ENCODE measurements at places on chromosomes 5 and 9.
A peak's percentile ranks its signal among the peaks of the same experiment; 100 is the strongest.

DNA sequence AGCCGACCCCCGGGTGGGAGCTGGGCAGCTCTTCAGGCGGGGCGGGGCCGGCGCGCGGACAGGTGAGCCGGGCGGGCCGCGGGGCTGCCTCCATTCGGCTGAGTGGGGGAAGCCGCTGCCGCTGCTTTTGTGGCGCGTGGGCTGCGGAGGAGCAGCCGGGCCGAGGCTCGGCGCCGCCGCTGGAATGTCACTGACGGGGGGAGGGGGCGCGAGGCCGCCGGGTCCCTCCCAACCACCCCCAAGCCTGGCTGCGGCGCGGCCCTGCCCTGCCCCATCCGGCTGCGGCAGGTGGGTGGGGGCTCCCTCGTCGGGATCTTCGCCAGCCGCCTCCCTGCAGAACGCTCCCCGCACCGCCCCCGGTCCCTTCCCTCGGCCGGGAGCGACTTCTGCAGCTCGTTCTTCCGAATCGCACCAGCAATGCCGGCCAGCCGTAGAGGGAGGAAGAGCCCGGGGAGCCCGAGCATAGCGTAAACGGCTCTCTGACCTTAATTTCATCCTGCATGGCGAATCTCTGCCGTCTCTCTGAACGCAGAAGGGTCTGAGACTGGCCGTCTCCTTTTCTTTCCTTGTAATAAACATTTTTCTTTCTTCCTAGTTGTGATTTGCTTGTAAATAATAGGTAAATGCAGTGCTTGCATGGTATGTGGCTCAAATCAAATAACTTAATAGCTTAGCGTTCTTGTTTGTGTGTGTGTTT, 505 bp downstream of the SPTAN1 start:
- DNase-seq: peak; percentile 62

DNA sequence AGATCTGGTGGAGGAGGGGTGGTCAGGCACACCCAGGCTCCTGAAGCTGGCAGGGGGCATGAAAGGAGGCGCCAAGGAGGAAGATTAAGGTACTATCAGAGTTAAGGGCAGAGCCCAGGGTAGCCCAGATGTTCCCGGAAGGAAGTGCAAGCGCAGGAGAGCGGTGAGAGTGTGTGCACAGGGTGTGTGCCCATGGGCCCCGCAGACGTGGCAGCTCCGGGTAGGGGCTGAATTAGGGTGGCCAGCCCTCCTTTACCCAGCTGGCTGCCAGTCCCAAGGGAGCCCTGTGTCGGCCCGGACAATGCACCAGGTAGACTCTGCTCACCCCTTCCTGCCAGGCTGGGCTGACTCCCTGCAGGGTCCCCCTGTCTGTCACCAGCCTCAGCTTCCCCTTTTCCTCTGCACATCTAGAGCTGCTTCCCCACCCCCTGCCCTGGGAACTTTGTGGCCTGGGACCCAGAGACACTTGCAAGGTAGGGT, at the start of gene SMIM33:
Gene SMIM33, plus strand, starts transcription at position 184 of the 480 bp plus-strand sequence. Its CDS starts 118 bp downstream, at position 302.
- DNase-seq: no peak

DNA sequence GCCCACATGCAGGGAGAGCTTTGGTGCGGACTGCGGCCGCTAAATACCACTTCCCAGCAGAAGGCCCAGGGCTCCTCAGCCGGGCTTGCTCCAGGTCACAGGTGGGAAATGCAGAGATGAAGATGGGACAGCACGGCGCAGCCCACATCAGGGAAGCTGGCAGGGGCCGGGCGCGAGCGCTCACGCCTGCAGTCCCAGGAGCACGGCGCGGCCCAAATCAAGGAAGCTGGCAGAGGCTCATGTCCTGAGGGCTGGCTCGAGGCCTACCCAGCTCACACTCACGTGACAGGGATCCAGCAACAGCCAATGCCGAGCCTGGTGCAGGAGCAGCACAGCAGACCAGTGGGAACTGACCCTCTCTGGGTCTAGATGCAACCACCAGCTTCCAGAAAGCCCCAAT, 16.3 kb downstream of the LPCAT1 start:
- DNase-seq: no peak

DNA sequence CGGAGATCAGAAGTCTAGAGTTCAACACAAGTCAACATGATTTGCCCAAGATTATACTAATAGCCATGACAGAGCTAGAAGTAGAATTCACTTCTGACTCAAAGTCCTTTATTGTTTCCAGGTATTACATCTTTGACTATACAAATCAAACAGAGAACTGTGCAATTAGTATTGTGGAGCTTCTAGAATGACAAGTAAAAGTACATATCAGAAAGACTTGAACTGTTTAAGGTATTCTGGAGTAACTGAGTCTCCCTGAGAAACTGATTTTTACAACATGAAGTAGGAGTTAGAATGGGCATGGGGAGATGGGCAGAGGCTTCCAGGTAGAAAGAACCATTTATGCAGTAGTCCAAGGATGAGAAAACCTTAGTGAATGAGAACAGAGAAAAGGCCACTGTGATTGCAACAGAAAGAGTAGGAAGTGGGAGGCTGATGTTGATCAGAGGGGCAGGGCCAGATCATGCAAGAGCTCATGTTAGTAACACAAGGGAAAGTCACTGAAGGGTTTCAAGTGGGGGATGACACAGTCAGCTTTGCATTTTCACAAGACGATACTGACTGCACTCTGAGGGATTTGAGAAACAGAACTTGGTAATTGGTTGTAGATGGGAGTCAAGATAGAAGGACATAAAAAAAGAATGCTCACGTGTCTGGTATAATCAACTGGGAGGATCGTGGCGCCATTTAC, 280.7 kb downstream of the RFX3 start:
- no peak for DNase-seq

- peak; percentile 39 for DNase-seq
These were observed 101.7 kb upstream of the TLX3 start for GRCh38 chr5:171207256-171207847.

DNA sequence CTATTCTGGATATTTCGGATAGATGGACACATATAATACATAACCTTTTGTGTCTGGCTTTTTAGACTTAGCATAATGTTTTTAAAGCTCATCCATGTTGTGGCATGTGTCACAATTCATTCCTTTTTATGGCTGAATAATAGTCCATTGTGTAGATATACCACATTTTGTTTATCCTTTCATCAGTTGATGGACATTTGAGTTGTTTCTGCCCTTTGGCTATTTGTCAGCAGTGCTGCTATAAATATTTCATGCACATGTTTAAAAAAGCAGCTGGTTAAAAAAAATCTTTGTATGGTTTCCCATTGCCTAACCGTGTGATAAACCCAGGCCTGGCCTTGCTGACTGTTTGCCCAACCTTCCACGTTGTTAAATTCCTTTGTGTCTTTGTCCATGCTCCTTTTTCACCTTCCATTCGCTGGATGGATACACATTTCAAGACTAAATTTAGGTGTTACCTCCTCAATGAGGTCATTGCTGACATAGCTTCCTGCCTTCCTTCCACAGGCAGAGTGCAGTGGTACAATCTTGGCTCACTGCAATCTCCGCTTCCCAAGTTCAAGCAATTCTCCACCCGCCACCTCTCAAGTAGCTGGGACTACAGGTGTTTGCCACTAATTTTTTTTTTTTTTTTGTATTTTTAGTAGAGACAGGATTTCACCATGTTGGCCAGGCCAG, 11.3 kb downstream of the GDA start:
- DNase-seq: no peak

DNA sequence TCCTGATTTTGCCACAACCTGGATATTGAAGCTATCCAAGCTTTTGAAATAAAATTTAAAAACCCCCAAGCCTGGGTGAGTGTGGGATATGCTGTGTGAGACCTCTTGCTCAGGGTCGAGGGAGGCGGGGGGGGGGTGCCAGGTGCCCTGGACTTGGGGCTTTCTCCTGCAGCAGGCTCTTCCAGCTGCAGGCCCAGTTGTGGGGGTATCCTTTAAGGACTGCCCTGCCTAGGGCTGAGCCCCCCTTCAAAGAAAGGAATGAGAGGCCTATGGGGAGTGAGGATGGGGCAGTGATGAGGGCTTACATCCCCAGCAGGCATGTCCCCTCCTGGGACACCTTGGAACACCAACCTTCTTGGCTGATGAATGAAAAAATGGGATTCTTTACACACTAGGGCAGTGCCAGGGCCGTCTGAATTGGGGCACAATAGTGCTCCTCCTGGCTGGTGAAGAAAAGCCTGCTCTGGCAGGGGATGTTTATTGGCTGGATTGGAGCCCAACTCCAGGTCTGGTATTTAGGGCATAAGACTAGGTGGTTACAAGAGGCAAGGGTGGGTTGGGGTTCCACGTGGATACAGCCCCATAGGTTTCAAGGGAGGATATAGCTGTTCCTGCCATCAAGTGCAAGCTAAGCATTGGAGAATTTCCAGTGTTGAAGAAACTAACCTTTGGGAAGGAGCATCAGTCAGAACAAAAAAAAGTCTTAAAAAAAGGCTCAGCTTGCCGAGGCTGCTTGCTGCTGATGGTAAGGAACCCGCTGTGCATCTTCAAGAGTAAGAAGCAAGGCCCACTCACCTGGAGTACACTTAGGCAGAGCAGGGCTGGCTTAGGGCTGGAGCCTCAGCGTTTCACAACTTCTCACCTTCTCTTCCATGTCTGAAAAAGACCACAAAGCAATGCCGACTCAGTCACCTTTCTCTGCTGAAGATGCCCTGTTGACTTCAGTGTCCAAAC, 7.0 kb downstream of the HNRNPAB start:
- DNase-seq: no peak

- no peak for DNase-seq
These were observed 36.2 kb downstream of the RNF130 start for GRCh38 chr5:180035206-180035931.

DNA sequence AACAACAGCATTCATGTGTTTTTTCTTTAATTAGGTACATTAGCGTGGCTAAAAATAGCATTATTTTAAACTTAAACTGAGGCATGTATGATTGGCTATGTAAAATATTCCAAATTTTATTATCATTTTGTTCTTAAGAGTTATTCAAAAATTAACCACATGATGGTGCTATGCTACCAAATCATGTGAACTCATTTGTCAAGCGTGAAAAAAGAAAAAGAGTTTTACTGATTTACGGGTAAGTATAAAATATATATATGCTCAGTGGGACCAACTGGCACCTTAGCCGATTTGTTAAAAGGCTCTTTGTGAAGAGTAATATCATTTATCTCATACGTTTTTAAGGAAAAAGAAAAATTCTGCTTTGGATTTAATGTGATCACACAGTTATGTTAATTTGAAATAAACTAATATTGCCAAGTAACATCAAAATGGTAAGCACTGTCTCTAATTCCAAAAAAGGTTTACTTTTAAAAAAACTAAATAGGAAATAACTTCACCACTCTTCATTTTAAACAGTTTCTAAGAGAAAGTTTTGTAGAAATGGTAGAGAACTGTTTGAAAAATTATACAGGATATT, 1042.3 kb downstream of the CDH12 start:
- DNase-seq: no peak

- no peak for DNase-seq
These were observed 63.3 kb upstream of the SLC30A5 start for GRCh38 chr5:69030358-69031062.

DNA sequence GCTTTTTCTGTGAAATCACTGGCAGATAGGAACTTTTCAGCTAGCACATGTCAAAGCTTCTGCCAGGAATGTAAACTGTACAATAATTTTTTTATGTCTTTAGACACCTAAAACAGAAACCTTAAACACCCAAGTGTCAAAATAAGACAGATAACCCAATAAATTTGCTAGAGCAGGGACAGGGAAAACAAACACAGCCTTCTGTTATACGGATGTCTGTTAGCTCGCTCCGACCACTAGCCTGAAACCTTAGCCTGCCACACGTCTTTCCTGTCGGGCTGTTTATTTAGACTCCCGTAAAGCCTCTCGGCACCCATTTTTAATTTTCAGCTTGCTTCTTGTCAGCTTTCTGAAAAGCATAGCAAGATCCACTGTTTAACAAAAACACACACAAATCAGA, 355.4 kb upstream of the SLC24A2 start:
- peak; percentile 4 for DNase-seq

DNA sequence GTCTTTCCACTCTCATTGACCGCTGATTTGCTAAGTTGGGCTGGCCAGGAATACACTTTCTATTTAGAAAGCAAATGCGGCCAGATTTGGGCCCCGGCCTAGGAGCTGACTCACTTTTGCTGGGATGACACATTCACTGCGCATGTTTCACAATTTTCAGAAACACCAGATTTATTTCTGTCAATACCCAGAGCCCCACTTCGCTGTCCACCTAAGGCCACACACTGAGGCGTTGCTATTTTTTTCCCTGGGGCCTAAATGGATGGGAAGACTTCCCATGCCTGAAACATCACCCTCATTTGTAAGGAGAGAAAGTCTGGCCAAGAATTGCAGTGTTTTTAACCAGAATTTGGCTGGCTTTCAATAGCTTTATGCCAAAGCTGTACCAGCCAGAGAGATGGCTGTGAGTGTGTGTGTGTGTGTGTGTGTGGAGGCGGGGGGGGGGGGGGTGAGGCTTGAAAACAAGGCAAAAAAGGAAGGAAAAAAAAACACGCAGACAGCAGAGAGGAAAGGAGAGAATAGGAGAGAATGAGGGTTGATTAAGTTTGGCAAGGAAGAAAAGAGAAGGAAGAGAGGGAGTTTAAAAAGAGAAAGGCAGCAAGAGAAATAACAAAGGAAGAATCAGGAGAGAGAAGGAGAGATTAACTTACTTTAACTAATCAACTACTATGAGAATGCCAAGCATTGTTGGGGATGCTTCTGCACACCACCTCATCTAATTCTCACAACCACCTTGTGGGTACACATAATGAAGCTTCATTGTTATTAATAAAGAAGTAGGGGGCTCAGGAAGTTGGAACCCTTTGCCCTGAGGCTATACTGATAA, 261.4 kb upstream of the KLF4 start:
- peak; percentile 95 for DNase-seq

GRCh38 chr5:56757077-56757476, 58.3 kb upstream of the MAP3K1 start:
- no peak for DNase-seq

GRCh38 chr5:133941456-133942196, 26.8 kb downstream of the C5orf15 start:
- DNase-seq: no peak

DNA sequence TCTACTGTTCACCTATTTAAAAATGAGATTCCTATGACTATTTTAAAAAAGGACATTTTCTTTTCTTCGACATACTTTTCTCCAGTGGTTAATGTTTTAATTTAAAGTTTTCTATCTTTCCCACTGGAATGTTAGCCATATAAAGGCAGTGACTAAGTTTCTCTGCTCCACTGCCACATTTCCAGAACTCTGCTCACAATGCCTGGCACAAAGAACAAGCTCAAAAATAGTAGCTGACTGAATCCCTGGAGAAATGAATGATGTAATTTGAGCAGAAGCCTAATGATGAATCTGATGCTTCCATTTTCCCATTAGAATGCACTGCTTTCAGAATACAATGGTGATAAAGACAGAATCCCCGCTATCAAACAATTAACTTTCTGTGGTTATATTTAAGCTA, 817.8 kb downstream of the MTRR start:
- no peak for DNase-seq

GRCh38 chr5:59767681-59768151, 125.8 kb downstream of the PDE4D start:
- DNase-seq: no peak

GRCh38 chr5:149575131-149575530, 6.2 kb upstream of the ARHGEF37 start:
- DNase-seq: no peak

- no peak for DNase-seq
These were observed 7.8 kb upstream of the KCNIP1 start for GRCh38 chr5:170495825-170496661.
